Effector memory CD4-positive, alpha-beta T cell (primary cell): ENCODE measurements at places on chromosomes 2 and 18.

- DNase-seq, result no peak
Measured at GRCh38 chr2:220674033-220674432, 898.1 kb downstream of the EPHA4 start.

GRCh38 chr2:46485002-46485401 lies 5.6 kb downstream of the TMEM247 start:
- no peak for DNase-seq

DNA sequence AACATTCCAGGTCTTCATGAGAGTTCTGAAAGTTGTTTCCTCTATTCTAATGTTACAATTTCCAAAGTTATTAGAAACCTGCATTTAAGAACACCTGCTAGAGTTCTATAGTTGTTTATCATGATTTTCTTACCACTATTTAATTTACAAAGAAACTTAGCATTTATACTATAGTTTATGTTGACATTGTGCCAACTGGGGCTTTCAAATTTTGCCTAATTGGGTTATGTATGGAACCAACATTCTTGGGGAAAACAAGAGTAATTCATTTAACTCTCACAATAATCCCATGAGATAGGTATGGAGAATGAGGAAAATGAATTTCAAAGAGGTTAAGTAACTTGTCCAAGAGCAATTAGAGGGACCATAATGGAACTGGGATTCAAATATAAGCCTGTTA lies 28.8 kb upstream of the ADCYAP1 start:
- DNase-seq, result no peak

DNA sequence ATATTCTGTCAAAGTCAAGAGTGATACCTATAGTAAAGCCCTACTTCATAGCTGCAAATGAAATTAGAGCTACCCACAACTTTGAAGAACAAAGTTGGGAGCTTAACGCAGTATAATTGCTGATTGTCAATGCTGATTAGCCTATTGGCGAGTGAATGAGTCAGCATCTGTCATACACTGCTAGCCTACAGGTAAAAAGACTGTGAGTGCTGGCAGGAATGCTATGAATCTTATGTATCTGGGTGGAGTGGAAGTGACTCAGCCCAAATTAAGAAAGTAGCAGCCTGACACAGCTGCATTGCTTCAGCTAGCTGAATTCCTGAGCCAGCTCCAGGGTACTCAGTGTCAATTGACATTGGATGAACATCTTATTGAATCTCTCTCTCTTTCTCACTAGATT lies 179.4 kb upstream of the DCC start:
- DNase-seq, result no peak

GRCh38 chr2:12343141-12343540 lies 373.6 kb upstream of the TRIB2 start:
- DNase-seq, result no peak

- no peak for DNase-seq
Measured at GRCh38 chr2:217227794-217228193, 367.9 kb upstream of the TNP1 start.

DNA sequence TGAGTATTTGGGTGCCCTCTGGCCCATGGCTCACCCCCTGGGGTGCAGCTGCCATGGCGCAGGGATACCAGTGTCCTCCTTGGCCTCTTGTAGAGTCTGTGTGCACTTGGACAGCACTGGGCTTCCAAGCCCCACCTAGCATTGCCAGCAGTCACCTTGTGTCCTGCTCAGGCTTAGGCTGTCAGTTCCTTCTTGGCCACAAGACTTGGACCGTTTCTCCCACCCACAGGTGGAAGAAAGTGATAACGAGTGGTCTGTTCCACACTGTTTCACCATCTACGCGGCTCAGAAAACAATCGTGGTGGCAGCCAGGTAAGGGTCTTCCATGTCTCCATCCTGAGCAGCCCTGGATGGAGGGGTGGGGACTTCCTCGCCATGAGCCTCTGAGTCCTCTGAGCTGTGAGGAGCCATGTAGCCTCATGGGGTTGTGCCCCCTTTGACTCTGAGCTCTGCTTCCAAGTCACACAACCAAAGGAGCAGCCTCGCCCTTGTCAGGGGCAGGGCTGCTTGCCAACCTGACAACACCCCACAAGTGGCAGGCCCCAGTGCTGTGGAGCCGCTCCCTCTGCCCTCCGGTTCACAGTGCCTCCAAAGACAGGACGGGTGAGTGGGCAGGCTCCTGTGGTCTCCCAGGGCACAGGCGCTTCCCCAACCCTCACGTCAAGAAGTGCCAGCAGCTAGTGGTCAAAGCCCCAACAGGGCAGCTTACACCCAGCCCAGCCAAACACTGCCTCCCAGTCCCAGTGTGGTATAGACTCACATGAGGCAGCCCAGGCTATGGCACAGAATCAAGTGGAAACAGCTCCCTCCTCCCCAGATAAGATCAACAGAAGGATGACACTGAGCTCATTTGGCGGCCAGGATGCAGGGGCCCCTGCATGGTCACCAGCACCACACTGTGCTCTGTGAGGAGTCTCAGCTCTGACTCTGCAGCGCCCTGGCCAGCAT lies 18.4 kb downstream of the STK25 start:
- no peak for DNase-seq

DNA sequence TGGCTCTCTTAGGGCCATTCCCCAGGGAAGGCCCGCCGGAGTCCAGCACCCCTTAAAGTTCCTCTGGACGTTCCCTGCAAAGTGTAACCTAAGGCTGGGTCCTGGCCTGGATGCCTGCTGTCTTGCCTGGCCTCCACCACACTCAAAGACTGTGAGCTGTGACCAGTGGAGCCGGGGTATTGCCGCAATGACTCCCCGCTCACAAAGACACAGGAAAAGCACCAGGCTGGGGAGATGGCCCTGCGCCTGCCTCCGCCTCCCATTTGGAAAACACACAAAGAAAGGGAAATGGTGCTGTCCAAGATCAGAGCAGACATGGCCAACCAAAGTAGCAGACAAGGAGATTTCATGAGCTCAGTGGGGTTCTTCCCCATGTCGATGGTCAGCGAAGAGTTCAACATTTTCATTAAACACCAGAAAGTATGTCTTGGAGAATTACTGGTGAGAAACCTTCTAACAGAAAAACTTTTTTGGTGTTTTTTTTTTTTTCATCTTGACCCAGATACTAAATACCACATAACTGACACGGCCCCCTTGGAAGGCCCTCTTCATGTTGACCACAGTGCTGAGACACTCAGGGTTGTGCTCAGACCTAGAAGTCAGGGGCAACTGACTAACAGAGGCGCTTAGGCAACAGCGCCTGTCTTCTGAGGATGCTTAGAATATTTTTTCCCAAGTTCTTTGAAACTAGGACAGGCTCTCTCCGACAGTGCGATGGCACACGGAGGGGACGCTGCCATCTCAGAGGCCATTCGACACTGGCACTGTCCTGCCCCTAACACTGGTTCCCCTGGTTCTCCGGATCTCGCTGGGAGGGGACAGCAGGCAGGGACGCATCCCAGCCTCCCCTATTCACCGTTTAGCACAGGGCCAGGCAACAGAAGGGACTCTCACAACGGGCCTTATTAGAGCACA lies 226.4 kb upstream of the ID2 start:
- DNase-seq, result no peak

DNA sequence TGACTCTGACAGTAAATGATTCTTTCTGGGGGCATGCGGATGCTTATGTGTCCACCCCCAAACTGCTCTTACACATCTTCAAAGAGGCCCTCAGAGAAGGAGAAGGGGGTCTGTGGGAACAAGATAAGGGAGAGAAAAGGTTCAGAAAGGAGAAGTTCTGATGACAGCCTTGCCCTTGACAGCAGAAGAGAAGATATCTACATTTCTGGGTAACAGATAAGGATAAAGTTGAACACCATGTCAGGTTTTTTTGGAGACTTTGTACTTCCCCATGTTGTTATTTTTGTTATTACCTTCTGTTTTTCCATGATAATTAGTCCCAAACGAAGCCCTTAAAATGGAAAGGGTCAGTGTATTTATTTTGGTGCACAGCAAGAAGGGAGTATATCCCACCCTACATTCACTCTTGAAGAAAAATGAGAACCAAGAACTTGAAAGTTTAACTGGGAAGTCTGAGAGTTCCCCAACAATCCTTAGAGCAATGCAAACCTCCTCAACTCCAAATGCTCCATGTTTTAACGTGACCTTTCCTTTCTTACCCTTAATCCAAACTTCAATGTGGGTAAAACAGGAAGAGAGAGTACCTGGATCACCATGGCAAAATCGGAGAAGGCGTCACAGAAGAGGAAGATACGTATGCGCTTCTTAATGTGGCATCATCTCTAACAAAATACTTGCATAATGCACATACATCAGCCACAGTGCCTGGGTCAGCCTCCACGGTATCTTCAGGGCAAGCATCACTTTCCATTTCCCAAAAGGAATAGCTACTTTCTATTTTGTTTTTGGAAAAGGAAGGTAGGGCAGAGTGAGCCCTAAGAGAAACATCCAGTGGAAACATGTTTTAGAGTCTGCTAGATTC lies 264.6 kb upstream of the STON1 start:
- no peak for DNase-seq

DNA sequence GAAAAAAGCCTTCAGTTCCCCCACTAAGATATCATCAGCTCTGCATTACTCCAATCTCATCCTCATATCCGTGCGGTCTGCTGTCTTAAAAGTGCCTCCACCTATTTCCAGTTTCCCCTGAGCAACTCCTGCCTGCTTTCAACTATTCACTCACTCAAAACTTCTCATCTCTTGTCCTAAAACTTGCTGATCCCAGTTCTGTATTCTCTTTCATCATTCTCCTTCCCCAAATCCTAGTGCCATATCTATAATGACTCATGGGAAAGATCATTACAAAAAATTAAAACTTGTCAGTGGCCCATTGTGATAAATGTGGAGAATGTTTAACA lies 20.0 kb downstream of the ACVR1 start:
- DNase-seq, result no peak
